ENCODE measurements at places on chromosomes 5 and 9.
A peak's percentile ranks its signal among the peaks of the same experiment; 100 is the strongest.

GRCh38 chr9:107478805-107479204, 10.8 kb downstream of the KLF4 start:
- DNase-seq = no peak

- DNase-seq = no peak
Measured at GRCh38 chr5:71948206-71948605, 159.1 kb upstream of the MAP1B start.

- DNase-seq = no peak
Measured at GRCh38 chr5:171029401-171029800, 167.6 kb downstream of the RANBP17 start.

DNA sequence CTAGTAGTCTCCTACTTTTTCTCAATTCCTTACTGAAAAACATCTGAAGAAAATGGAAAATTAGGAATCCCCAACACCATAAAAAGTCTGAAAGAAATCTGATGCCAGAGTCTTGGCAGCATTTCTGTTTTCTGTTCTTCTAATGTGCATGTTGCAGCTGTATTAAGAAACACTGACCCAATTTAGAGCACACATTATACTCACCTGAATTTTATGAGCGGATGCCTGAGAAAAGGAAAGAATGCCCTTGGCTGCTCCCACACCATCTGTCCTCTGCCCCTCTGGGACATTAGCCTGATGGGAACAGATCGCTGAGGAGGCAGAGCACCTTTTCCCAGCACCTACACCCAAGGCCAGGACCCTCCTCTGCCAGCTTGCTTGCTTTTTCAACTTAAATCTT, 14.1 kb upstream of the ANP32B start:
- no peak for DNase-seq

DNA sequence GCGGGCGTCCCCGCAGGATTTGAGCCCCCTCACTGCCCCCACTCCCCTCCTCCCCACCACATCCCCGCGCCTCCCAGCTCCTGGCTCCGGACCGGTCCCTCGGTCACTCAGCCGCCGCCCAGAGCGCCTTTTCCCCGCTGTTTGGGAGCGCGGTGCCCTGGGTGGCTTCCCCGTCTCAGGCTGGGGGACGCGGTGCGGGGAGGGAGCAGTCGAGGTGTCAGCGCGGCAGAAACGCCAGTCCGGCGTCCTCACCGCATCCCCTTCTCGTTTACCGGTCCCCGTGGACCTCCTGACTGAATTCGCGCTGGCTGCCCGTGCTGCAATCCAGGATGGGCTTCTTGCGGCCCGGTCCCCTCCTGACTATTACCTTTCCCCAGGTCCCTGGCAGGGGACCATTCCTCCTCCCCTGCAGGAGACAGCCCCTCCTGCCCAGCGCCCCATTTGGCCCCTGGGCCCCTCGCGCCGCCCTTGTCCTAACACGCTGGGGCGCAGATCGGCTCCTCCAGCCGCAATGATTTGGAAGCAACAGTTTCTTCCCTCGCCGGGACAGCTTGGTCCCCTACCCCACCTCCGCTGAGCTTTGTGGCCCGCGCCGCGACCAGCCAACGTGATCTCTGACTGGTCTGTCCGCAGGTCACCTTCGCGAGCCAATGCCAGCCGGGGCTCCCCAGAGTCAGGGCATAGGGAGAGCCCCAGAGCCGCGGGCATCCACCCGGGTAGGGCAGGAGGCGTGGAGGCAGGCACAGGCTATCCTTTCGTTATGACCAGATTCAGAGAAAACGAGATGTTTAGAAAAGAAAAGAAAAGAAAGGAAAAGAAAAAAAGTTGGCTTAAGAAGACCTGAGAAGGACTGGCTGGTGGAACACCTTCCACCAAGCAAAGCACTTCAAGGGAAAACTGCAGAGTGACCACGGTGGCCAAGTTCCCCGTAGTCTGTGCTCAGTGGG, 1.2 kb downstream of the ANKRD33B start:
- DNase-seq = peak; percentile 19

GRCh38 chr5:10600626-10601245, 36.9 kb downstream of the ANKRD33B start:
- no peak for DNase-seq

- DNase-seq = no peak
Measured at GRCh38 chr9:136230365-136230764, 15.2 kb downstream of the QSOX2 start.

DNA sequence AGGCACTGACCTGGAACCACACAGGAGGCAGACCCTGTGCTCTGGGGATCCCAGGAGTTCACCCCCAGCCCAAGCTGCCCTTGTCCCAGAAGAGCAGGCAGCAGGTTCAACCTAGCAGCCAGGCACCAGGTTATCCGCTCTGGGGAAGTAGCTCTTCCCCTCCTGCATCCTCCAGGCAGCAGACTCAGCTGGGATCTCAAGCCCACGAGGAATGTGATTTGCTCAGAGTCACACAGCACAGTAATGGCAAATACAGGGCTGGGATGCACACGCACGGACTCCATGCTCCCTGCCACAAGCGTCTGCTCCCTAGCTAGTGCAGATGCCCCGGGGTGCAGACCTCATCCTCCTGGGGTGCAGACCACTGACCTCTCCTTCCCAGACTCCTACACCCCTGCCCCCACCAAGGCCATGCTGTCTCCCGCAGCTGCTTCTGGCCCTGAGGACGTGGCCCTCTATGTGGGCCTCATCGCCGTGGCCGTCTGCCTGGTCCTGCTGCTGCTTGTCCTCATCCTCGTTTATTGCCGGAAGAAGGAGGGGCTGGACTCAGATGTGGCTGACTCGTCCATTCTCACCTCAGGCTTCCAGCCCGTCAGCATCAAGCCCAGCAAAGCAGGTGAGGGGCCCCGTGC, 25.5 kb downstream of the HK3 start:
- DNase-seq = no peak
